ENCODE measurements at places on chromosomes 4 and X.

DNA sequence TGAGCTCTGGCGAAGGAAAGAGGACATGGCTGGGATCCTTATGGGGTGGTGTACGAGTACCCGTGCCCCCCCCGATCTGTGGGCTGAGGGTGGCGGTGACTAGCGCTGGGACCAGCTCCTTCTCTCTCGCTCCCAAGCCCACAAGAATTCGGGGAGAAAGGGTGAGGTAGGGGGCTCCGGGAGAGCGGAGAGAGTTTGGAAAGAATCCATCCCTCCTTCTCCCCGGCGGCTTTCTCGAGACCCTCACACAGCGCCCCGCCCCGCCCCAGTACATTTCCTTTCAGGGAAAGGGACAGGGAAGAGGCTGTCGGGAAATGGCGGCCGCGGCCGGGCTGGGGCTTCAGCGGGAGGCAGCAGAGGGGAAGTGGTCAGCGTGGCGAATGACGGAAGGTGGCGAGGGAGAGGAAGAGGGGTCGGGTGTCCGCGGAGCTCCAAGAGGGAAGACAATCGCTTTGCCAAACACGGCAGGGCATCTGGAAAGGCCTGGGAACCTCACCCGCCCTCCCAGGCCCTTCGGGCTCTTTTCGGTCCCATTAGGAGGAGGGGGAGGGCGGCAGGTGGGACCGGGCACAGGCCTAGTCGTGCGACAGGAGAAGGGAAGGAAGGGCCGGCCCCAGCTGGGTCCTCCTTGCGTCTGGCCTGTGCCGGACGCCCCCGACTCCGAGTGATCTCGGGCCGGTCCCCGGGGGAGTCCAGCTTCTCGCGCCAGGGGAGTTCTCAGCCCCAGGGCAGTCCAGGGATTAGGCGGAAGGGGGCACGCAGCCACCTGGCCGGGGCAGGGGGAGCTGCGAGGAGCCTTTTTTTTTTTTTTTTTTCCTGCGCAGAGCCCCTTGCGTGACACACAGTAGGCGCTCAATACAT lies 10.2 kb downstream of the HNRNPH2 start:
- DNase-seq, result no peak

- no peak for DNase-seq
Observed at GRCh38 chr4:75179510-75179909, 246.6 kb downstream of the PARM1 start.

DNA sequence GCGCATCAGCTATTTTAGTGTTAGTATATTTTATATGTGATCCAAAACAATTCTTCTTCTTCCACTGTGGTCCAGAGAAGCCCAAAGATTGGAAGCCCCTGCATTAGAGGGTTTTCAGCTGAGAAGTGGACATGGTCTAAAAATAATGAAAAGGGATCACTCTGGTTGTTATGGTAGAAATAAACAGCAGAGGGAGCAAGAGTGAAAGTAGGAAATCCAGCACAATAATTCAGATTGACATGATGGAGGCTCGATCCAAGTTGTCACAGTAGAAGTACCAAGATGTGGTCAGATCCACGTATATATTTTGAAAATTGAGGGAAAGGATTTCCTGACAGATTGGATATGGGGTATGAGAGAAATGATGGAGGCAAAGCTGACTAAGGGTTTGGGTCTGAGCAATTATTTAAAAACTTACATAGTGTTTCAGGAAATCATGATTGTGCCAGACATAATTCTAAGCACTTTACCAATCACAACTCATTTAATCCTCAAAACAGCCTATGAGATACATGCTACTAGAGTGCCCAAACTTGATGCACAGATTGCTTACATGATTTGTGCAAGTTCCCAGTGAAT lies 17.0 kb upstream of the TMEM144 start:
- no peak for DNase-seq

DNA sequence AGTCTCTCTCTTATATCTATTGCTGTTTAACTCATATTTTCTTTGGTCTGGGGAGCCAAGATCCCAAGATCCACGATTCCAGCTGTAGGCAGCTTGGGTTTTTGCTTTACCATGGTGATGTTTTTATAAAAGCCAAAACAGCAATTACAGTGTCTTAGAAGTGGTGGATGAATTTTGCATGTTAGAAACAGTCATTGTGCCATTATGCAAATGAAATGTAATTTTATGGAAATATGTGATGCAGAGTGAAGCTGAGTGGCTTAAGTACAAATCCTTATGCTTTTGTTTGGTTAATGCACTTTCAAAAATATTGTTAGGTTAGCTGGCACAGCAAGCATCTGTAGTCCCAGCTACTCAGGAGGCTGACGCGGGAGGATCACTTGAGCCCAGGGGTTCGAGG lies 32.8 kb upstream of the PTTG2 start:
- no peak for DNase-seq

GRCh38 chr4:90293320-90293719 lies 166.1 kb downstream of the CCSER1 start:
- no peak for DNase-seq

- no peak for DNase-seq
Observed at GRCh38 chr4:15653864-15654592, 1.1 kb downstream of the FBXL5 start.

GRCh38 chrX:137431693-137432488 lies 134.0 kb upstream of the ZIC3 start:
- no peak for DNase-seq

- no peak for DNase-seq
Observed at GRCh38 chrX:38552721-38553120, 8.6 kb upstream of the TSPAN7 start.

DNA sequence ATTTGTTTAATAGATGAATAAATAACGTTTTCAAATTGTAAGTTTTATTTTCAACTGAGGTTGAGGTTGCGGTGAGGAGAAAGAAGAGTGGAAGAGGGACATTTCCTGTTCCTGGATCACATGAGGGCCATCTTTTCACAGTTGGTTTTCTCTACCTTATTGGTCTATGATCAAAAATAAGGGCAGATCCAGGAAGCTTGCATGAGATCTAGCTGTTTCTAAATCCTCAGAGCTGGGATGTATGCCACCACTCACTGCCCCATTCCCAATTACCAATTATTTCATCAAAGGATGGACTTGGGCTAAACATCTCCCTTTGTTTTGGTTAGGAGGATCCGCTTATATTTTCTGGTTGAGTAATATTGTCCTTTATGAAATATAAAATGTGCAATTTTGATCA lies 104.8 kb upstream of the TLL1 start:
- no peak for DNase-seq

DNA sequence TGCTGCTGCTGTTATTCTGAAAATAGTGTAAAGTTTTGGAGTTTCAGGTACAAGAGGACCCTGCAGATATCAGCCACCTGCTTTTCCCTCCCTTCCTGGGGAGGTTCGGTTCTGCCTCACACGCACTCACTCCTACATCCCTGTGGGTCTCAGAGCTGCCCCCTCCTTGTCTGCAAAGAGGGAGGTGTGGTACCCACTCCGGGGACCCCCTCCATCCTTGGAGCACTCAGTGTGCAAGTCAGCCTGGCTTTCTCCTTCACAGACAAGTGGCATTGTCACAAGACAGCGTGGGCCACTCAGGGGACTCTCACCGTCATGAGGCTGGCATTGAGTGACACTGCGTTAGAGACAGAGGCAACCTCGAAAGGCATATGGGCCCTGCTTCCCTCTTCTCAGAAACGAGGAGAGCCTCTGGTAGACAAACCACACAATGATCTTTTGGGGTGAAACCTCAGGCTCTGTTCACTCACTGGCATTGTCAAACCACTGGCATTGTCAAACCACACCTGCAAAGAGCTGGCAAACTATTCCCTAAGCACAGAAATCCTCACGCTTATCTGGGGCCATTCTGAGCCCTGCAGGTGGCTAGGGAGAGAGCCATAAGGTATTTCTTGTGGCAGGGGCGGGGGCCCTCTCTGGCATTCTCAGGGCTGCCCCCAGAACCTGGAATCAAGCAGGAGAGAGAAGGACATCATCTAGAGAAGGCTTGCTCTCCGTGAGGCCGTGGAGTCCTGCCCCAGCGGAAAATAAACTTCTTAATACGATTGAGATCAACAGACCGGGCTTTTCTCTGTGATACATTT lies 285.0 kb downstream of the SHOX start:
- no peak for DNase-seq

DNA sequence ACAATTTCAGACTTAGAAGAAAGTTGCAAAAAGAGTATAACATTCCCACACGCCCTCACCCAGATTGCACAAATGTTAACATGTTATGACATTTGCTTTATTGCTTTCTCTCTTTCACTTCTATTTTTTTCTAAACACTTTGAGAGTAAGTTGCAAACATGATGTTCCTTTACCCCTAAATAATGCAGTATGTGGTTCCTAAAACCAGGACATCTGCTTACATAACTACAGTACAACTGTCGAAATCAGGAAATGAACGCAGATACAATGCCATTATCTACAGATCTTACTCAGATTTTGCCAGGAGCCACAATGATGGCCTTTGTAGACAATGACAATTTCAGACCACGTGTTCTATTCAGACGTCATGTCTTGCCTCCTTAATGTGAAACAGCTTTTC lies 22.4 kb downstream of the SH3TC1 start:
- no peak for DNase-seq

- no peak for DNase-seq
Observed at GRCh38 chrX:111041018-111041462, 55.0 kb upstream of the PAK3 start.

- DNase-seq, result no peak
Observed at GRCh38 chr4:40990899-40991265, 223.5 kb downstream of the APBB2 start.

DNA sequence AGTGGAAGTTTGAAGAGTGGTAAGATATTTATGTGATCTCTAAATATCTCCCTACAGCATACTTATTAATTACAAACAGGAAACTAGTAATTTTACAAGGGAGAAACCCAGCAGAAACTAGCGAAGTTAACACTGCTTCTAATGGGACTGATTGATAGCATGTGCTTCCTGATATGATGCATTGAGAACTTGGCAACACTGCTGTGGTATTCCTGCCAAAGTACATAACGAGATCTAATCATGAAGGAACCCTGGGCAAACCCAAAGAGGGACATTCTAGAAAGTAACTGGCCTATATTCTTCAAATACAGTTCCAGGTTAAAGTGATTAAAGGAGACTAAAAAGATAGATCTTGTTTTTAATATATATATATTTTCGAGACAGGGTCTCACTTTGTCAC lies 4.6 kb upstream of the GPR34 start:
- no peak for DNase-seq

DNA sequence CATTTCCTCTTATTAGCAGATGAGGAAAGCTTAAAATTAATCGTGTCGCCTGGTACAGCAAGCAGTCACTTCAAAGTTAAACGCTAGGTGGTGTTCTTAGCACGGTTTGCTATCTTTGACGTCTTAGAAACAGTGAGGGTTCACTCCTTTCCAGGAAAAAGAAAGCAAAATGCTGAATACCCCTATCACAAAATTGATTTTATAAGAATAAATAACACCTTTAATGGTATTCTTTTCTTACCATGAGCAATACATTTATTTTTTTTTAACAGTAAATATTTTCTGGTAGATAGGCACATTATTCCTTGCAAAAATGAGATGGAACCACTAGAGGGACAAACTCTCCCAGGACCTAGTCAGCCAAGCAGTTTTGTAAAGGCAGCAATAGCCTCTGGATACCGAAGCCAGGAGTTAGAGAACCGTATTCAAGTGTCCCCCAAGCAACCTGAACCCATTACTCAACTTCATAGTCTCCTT lies 153.9 kb downstream of the KDR start:
- no peak for DNase-seq

- DNase-seq, result no peak
Observed at GRCh38 chr4:177246641-177247584, 62.8 kb upstream of the NEIL3 start.

DNA sequence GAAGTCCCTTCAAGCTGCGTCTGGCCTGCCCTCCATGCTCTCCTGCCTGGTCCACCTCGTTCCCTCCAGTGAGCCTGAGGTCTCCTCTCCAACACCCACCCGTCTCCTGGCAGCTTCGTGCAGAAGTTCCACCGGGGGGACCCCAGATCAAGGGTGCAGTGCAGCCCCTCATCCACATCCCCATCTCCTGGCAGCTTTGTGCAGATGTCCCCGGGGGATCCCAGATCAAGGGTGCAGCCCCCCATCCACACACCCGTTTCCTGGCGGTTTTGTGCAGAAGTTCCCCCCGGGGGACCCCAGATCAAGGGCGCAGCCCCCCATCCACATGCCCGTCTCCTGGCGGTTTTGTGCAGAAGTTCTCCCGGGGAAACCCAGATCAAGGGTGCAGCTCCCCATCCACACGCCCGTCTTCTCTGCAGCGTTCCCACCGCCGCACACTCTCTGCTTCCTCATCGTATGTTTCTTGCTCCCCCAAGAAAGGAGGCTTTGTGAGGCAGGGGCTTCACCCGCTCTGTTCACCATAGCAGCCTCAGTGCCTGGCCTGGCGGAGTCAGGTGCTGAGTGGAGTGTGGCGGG lies 35.7 kb downstream of the PIGG start:
- no peak for DNase-seq

DNA sequence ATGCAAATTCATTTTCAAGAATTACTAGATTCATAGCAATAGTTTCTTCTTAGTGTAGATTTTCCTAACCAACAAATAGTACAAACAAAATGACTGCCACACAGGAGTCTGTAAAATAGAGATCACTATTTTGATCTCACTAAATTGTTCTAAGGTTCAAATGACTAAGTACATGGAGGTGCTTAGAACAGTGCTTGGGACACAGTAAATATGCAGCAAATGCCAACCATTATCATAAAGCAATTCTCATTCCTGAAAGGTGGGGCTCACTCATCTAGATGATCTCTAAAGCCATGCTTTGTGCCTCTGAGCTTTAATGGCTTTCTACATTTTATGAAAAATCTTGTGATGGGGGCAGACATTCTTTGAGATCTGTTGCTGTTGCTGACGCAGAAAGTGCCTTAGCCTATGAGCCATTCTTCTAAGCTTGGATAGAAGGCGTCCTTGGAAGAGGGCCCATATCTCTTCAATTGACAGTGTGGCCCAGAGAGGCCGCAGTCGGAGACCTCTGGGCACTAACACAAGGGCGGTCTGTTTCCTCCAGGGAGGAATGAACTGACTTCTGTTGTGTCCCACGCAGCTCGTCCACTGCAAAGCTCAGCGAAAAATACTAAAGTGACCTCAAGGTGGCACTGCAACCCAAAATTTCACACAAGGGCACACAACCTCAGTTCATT lies 23.5 kb downstream of the TLR10 start:
- DNase-seq, result peak; percentile 24

DNA sequence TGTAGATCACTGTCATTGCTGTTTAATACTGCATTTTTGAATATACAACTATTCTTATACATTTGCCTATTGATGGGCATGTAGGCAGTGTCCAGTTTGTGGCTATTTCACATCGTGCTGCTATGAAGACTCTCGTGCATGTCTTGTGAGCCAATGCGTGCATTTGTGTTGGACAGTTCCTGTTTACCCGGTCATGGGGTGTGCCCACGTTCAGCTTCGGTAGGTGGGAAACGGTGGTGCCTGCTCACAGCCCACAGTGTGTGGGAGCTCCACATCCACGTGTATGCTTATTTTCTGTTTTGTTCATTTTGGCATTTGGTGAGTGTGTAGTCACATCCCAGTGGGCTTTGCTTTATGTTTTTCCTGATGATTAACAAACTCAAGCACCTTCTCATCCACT lies 19.7 kb upstream of the RNF212 start:
- no peak for DNase-seq

GRCh38 chr4:10078481-10079233 lies 37.9 kb downstream of the WDR1 start:
- no peak for DNase-seq
